ENCODE measurements at places on chromosomes 5 and 9. TPM values are rescaled to one million over a fixed set of nuclear protein-coding genes. Genes with fewer than 3 reads are reported as not detected.

GRCh38 chr5:56128113-56128512 lies 105.0 kb downstream of the ANKRD55 start:
- no peak for DNase-seq

- DNase-seq: no peak
Measured at GRCh38 chr5:17737092-17737491, 102.8 kb downstream of the TAF11L14 start.

DNA sequence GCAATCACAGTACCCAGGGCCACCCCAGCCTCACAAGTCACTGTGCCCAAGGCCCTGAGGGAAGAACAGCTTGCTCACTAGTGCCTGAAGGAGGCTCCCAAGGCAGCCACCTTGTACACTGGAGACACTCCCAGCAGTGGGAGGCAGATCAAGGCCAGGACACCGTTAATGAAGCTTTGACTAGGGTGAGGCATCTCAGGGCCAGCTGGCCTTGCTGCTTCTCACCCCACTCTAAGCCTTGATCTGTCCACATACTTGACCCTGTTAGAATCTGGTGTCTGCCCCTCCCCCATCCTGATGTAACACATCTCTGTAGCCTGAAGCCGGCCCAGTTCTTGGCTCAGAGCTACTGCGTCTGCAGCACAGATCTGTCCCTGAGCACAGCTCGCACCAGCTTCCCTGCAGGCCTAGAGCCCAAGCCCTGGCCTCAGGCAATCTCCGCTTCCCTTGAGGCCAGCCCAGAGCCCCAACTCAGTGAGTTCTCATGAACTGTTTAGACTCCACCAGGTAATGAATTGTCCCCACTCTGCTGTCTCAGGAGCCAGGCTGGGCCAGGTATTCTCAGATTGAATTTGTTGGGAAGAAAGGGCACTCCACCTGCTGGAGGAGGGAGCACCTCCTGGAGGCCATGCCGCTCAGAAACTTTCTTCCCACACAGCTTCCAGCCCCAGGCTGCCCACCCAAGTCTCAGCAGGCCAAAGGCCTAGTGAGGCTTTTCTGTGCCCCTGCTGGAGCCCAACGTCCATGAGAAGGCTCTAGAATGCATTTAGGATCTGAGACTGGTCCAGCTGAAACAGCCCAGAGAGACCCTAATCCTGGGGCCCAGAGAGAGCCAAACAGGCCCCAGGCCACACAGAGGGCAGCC lies 13.4 kb upstream of the JADE2 start:
- DNase-seq: peak; percentile 81

- no peak for DNase-seq
Measured at GRCh38 chr5:154419236-154419635, 26.6 kb upstream of the SAP30L start.

- peak; percentile 12 for DNase-seq
Measured at GRCh38 chr5:32309761-32310160, 3.0 kb downstream of the MTMR12 start.

DNA sequence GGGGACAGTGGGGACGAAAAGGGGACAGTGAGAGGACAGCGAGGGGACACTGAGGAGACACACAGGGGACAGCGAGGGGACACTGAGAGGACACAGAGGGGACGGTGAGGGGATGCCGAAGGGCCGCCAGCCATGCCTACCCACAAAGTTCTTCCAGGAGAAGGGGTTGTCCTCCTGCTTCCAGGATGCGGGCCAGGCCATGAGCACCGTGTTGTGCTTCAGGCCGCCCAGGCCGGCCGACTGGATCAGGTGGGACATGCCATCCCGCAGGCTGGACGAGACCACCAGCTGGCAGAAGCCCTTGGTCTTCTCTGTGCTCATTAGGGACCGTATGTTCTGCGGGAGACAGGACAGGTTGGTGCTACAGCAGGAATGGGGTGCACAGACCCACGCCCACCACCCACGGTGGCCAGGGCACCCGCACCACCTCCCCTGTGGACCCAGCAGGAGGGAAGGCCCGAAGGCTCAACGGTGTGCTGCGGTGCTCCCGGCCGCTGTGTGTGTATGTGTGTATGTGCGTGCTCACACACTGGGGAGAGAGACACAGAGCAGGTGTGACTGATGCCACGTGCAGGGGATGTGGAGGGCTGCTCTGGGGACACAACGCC lies 46.6 kb downstream of the SLC12A7 start:
- no peak for DNase-seq

DNA sequence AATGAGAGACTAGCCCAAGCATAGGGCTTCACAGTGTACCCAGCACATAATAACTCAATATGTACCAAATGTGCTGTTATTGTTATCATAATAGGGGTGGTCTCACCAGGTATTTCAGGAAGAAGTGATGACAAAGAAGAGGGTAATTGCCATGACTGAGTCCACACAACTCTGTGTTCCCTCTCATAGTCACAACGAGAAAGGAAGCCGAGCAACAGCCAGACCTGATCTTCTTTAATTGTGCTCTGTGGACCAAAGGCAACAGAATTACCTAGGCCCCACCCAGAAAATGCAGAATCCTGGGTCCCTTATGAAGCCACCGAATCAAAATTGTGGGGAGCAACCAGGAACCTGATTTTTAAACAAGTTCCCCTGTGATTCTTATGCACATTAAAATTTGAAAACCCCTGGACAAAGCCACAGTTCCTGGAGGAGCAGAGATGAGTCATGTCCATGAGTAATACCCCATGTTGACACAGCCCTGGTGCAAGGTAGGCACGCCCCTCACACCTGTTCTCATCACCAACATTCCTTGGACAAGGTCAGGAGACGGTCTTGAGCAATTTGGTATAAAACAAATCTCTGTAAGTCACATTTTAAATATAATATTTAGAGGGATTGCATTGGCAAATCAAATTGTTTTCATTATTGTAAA lies 5.2 kb downstream of the FGF1 start:
- no peak for DNase-seq

Gene FCN2
- not detected for total RNA-seq

- no peak for DNase-seq
Measured at GRCh38 chr9:69213647-69214046, 39.6 kb downstream of the TJP2 start.

Gene LHX3
- not detected for total RNA-seq

DNA sequence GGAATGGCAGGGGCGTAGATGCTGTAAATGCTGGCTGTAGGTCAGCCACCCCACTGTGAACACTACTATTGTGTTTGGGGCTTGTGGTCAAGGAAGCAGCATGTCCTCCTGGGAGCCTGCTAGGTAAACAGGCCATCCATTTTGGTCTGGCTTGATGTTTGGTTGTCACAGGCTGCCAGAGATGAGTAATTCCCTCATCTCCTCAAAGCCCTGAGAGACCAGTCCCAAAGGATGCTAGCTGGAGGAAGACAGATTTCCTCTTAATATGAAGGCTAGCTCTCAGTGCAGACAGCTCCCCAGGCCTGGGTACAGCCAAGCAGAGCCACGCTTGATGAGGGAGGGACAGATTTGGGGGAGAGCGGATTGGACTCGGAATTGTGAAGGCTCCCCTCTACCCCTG lies 72.5 kb upstream of the MAP1B start:
- no peak for DNase-seq

Gene PCDHB16
- 9.5 TPM for total RNA-seq

GRCh38 chr5:65105301-65105700 lies 336.6 kb downstream of the CWC27 start:
- no peak for DNase-seq

DNA sequence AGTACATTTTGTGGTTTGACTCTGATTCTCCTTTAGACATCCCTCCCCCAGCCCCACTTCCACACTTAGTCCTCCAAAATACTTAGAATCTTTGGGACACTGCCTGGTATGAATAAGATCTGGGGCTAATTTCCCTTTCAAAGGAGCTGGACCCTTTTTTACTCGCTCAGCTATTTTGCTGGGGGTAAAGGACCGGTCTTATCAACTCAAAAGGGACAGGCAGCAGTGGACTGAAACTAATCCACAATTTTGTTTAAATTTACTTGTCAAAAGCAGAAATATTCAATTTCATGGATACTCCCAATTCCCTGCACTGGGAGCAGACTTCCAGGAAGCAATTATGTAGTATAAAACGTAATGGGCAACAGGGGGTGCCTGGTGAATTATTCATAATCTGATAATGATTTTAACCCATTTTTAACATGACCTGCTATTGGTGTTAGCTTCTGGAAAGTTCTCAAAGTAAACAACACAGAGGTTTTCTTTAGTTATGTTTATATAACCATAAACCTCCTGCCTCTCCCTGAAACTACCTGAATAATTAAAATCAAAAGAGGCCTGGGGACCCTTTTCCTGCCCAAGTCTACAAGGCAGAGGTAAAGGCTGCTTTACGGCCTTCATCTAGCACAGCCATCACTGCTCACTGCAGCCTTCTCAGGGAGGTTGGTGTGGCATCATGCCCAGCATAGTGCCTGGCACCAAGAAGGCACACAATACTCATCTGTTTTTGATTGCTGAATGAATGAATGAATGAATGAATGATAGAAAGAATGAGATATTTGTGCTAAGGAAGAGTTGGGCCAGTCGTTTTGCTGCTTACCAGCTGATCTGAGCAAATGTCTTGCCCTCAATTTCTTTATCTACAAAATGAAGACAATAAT lies 44.2 kb upstream of the GNPDA1 start:
- no peak for DNase-seq

DNA sequence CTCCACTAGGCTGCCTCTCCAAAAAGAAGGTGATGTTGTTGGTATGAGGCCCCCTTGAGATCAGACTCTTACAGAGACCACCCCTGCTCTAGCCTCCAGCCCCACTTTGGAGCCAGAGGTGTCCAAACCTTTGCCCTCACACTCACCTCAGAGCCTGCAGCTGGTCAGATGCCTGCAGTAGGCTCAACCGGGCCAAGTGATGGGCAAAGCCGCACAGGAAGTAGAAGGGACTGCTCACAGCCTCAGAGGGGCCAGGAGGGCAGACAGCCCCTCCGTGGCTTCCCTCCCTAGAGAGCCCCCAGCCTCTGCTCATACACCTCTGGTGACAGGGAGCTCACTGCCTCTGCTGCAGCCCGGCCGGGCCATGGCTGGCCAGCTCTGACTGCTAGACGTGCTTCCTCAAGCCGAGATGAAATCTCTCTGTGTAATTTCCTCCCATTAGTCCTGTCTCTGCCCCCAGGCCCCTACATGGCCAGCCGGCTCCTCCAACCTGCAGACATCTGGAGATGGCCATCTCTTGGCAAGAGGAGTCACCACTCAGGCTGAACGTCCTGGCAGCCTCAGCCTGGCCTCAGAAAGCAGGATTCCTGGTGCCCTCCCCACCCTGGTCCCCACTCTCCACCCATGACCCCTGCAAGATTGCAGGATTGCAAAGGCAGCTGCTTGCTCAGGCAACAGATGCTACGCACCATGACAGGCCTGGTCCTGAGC lies 7.3 kb upstream of the TCF7 start:
- DNase-seq: no peak

DNA sequence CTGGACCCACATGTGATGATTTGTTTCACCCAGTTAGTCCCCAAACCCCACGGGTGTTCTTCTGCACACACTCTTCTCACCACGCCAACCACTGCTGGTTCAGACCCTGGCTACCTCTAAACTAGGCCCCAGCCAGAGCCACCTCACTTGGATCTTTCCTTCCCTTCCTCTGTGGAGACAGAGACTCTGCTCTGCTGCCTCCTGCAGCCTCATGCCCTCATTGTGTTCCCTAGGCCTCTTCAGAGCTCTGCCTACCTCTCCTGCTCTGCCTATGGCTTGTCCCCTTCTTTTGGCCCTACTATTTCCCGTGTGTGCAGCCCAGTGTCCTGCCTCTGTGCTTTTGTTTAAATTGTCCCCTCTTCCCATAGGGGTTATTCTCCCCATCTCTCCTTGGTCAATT lies 79.7 kb downstream of the ARHGAP26 start:
- DNase-seq: no peak

DNA sequence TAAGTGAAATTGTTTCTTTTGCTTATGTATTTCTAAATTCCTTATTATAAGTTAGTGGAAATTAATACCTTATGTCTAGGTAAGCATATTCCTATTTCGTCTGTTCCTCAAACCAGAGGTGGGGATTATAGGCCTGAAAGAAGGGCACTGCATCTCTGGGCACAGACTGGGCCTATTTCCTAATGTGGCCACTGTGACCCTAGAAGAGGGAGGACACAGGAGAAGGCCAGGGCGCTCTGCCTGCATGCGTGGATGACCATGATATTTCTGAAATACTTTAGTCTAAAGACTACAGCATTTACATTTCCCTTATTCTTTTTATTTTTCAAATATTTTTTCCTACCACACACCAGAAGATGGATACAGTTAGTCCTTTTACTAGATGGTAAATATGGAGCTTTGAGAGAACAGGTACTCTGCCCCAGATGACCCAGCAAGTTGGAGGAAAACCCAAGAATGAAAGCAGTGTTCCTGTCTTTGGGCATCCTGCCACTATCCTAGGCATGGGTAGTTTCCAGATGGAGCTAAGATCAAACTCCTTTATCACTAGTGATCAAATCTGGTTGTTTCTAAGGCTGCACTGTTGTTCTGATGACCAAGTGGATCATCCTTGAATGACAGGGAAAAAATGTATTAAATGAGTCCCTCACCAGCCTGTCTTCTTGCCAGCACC lies 27.8 kb downstream of the RUSC2 start:
- no peak for DNase-seq

GRCh38 chr5:34487159-34487879 lies 168.8 kb upstream of the RAI14 start:
- DNase-seq: no peak

DNA sequence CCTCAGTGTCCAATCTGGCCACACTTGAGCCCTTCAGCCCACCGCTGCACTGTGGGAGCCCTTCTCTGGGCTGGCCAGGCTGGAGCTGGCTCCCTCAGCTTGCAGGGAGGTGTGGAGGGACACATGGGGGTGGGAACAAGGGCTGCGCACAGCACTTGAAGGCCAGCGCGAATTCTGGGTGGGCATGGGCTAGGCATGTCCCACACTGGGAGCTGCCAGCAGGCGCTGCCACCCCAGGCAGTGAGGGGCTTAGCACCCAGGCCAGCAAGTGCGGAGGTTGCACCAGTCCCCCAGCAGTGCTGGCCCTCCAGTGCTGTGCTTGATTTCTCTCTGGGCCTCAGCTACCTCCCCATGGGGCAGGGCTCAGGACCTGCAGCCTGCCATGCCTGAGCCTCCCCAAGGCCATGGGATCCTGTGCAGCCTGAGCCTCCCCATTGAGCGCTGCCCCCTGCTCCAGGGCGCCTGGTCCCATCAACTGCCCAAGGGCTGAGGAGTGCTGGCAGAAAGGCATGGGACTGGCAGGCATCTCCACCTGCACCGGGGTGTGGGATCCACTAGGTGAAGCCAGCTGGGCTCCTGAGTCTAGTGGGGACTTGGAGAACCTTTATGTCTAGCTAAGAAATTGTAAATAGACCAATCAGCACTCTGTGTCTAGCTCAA lies 148.2 kb downstream of the EMB start:
- no peak for DNase-seq

Gene BTNL3
- total RNA-seq: not detected

Gene RORB
- total RNA-seq: 2.5 TPM

Gene INSYN2B
- total RNA-seq: 0.27 TPM

- no peak for DNase-seq
Measured at GRCh38 chr5:129079496-129079895, 15.1 kb upstream of the ISOC1 start.

Gene PCDHB7
- 5.0 TPM for total RNA-seq

Gene EMB
- total RNA-seq: 17.6 TPM

- no peak for DNase-seq
Measured at GRCh38 chr5:178388386-178389025, 155.9 kb upstream of the PHYKPL start.

Gene TUBB4B
- total RNA-seq: 108 TPM

GRCh38 chr5:135008556-135008955 lies 25.5 kb downstream of the PITX1 start:
- peak; percentile 30 for DNase-seq

Data from sciatic nerve (tissue), 2 donors.